ENCODE measurements at places on chromosomes 5 and 9.

DNA sequence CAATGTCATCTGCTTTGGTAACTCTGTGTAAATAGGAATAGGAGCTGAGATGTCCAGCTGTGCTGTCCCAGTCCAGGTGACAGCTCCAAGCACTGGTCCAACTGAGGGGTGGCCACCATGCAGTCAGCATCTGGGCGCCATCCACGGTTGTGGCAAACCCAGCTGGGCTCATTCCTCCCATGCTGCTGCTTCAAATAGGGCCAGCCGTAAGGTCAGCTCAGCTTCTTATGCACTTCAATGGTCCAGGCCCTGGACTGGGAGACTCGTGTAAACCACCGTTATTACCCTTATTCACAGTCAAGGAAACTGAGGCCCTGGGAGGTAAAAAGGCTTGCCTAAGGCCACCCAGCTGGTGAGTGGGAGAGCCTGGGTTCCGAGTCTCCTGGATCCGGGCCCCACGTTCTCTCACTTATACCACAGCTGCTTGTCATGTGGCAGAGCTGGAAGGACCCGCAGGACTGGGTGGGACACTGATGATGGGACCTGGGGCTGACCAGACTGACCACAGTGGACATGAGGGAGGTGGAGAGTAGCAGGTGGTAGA, 38.7 kb upstream of the ANGPTL2 start:
- no peak for DNase-seq

DNA sequence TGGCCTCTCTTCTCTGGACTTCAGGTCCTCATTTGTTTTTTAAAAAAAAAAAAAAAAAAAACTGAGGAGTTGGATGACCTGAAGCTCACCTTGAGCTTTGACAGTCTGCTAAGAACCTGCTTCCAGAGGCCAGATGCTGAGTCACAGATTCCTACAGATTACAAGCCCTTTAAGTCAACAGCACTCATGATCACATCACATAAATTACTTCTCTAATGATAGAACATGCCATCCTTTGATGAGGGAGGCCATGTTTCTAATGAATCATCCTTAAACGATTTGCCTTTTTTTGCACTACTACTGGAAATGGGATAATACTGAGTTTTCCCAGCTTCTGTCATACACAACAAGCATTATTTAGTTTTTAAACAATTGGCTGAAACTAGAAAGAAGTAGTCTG, 34.2 kb upstream of the MYOT start:
- no peak for DNase-seq

DNA sequence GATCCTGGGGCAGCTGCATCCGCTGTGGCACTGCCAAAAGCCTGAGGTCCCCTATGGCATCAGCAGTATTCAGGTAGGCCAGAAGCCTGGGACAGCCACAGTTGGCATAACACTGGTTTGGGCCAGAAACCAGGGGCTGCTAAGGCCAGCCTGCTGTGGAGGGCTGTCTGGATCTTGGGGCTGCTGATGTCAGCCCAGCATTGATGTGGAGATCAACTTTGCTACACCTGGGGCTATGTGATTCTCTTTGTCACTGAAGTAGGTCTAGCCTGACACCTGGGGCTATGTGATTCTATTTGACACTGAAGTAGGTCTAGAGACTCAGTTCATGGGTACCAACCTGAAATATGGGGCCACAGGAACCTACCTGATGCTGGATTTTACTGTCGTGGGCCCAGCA, 411.5 kb downstream of the RASEF start:
- DNase-seq = no peak

- no peak for DNase-seq
These were observed 26.6 kb downstream of the DUSP1 start for GRCh38 chr5:172744123-172745104.

GRCh38 chr9:113622600-113623400, 159.3 kb downstream of the RGS3 start:
- DNase-seq = peak; percentile 89

GRCh38 chr9:86353655-86354010, 577 bp downstream of the TUT7 start:
- DNase-seq = peak; percentile 11

DNA sequence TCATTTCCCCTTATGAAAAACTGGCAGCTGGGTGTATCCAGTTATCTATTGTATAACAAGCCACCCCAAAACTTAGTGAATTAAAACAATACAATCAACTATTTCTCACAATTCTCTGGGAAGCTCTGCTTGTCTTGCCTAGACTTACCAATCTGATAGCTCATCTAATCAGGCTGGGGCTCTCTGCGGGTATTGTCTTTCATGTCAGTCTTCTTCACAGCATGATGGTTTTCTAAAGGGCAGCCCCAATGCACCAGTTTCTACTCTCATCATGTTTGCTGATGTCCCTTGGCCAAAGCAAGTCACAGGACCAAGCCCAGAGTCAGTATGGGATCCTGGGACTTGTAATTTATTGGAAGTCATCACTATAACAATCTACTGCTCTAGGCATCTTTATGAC, 433.5 kb downstream of the KIAA0825 start:
- no peak for DNase-seq

- no peak for DNase-seq
These were observed 35.2 kb upstream of the PLEKHG4B start for GRCh38 chr5:56561-57290.

- no peak for DNase-seq
These were observed 228.8 kb downstream of the PLK2 start for GRCh38 chr5:58231041-58231440.

DNA sequence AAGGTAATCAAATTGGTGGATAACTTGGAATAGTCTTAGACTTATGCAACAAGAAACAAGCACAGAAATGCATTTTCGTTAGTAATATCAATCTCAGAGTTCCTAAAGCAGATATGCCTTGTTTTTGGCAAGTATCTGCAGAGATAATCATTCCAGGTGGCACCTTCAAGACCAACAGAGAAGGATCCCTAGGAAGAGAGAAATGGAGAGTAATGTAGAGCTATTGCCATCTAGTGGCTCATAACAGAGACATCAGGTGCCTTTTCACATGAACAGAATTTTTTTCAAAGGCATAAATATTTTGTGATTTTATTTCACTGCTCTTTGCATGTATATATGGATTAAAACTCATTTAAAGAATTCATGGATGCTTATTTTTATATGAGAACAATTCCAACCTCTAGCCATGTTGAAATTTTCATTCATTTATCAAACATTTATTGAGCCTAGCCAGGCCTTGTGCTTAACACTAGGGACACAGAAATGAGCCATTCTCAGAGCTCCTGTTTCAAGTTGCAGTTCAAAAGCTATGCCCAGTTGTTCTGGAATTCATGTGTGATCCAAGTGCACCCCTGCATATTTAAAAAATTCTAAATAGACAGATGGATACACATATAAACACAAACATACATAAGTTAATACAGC, 117.5 kb upstream of the OR13F1 start:
- DNase-seq = no peak

DNA sequence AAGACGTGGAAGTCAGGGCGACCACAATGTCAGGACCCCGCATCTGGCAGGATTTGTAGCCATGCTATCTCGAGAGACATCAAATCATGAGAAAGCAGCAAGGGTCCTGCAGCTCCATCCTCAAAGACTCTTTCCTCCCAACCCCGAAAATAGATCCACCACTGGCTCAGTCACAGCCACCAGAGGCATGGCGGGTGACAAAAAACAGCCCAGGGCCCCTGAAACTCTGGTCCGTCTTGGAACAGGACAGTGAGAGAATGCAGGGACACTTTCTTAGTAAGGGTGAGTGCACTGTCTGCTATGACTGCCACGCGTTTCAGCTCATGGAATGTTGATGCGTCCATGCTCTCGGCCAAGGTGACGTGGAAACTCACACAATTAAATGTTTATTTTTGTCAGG, 220.9 kb downstream of the IRX2 start:
- DNase-seq = no peak

- no peak for DNase-seq
These were observed 24.5 kb upstream of the PDZD2 start for GRCh38 chr5:31614151-31615020.

DNA sequence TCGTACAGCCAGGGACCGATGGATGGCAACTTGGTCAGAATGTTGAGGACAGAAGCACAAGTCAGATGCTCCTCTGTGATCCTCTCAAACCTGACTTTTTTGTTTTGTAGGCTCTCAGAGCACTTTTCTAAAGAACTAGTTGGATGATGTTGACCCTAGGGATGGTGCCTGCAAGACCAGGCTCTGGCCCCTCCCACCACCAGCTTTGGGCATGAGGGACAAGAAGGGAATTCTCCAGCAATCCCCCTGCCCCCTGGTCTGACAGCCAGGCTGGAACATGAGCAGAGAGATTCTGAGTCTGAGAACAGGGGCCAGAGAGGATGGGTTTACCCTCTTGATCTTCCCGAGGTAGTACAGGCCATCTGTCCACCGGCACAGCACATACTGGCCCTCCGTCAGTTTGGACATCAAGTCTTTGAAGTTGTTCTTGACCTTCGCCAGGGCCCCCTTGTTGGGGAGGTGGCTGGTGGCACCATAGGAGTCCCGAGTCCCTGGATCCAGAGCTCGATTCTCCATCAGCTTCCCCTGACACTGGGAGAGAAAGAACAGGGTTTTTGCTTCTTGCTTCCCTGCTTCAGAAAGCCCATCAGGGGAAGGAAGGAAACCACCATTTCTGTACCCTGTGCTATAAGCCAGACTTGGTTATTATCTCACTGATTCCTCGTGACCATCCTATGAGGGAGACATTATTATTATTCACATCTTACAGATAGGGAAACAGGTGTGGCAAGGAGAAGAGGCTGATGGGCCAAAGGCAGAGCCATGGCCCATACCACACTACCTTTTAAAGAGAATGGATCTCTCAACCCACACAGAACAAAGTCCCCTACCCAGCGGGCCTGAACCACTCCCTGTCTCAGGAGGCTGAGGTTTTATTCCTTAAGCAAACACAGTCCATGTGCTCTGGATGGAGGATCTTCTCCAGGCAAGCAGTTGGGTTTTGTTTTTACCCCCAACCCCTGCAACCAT, 2.5 kb downstream of the PHF19 start:
- no peak for DNase-seq

GRCh38 chr5:58407042-58407719, 52.7 kb downstream of the PLK2 start:
- DNase-seq = no peak

DNA sequence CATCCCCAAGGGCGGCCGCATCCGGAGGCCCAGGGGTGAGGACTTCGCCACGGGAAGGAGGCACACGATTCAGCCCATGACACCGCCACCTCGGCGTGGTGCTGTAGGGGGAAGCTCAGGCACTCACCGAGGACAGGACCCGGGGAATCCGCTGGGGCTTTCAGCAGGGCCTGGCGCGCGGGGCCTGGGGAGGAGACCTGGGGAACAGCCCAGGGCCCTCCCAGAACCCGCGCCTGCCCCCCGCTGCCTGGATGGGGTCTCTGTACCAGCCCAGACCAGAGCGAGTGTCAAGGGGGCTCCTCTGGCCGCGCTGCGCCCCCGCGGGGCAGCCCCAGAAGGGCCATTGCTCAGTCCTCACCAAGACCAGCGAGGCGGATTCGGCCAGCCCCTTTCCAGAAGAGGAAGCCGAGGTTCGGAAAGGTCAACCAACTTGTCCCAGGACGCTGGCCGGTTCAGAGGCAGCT, 12.8 kb downstream of the COL23A1 start:
- no peak for DNase-seq

DNA sequence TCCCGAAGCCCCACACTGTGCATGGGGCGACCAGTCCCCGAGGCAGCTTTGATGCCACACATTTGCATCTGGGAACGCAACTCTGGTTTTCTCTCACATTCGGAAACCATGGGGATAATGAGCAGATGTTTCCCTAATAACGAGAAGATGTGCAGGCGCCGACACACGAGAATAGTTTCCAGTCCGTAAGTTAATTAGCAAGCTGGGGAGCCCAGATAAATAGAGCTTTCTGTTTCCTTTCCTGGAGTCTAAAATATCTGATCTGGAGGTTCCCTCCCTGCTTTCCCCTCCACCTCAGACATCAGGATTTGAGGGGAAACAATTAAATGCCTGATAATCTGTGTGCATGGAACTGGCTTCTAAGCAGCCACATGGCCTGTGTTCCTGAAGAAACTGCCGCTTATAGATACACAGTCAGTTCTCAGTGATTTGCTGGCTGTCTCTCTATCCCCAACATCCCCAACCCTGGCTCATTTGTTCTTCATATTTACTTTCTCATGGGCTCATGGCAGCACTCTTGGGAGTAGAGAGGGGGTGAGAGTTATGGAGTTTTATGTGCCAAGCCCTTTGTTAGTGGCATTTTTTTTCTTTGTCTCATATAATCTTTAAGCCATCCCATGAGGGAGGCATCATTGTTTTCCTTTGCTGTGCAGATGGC, 62.8 kb downstream of the PDZD2 start:
- no peak for DNase-seq

DNA sequence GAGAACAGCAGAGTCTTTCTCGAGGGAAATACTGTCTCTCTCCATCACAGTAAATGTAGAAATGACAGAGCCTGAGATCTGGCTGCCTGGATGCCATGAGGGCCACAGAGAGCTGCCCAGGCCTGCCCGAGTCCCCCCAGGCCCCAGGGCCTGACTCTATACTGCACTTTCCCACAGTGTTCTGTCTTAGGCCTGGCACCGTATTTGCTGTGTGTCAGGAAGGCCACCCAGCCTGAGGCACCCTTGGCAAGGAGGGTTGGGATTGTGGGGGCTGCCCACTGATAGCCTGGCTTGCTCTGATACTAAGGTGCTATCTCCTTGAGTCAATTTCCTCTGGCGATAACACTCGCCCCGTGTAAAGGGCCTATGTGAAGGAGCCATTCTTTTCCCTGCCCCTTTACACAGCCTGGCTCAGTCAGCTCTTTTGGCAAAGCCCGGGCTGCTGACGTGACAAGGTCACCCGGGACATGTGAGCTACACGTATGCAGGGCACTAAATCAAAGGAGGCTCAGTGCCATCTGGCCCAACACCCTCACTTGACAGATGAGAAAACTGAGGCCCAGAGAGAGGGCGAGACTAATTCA, 630.1 kb upstream of the KLF4 start:
- no peak for DNase-seq

All from stimulated activated CD8-positive, alpha-beta memory T cell treated with anti-CD3 and anti-CD28 coated beads, Interleukin-7, amount 100 ng/mL, for 48 hours (primary cell).